ENCODE measurements at places on chromosomes 3 and 15.

DNA sequence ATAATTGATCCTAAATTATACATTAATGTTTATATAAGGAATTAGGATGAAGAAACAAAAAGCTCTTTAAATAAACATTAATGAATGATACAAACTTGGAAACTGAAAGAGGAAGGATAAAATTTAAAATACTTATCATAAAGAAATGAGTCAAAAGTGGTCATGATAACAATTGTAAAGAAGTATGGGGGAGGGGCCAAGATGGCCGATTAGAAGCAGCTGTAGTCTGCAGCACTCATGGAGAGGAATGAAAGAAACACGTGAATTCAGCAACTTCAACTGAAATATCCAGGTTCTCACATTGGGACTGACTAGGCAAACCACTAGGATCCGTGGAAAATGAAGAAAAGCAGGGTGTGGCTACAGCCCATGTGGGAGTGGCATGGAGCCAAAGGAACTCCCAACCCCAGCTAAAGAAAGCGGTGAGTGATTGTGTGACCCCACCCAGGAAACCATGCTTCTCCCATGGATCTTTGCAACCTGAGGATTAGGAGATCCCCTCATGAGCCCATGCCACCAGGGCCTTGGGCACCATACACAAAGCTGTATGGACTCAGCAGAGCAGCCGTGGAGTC lies 13.1 kb upstream of the CP start:
- DNase-seq = peak; percentile 18

GRCh38 chr15:63948971-63949370 lies 97.3 kb downstream of the DAPK2 start:
- DNase-seq = no peak

DNA sequence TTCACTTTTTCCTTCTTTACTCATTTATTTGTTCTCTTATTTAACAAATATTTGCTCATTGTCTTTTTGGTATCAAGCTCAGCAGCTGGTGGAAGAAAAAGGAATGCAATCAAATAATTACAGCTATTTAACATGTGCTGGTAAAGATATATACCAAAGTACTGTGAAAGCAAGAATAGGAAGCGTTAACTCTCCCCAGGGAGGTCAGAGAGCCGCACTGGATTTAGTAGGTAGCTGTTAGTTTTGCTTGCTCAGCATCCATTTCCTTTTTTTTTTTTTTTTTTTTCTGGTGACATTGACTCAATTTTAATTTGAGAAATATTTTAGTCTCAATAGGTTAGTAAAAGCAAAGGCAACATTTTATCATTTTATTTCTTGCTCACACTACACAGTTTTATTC lies 308.5 kb upstream of the MDFIC2 start:
- DNase-seq = no peak

DNA sequence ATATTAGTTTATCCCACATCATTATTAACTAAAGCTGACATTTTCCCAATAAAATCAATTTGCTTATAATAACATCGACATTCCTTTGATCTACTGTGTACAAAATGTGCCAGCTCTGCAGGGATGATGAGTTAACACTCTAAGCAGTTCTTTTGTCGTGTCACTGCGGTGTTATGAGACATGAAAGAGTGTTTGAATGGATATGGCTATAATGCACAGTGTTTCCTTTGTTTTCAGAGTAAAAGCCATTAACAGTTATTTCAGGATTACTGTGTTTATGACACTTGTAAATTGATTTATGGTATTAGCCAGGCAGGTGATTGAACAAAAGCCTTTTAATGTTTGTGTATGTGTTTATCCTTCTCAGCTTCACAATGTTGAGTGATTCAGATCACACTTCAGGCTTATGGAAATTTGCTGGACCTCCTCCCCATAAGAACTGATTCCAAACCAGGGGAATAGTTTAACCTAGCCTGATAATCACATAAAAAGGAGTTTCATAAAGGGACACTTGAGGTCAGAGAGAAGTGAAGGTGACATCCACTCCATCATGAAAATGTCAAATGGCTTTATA lies 115.7 kb downstream of the CHL1 start:
- DNase-seq = no peak

DNA sequence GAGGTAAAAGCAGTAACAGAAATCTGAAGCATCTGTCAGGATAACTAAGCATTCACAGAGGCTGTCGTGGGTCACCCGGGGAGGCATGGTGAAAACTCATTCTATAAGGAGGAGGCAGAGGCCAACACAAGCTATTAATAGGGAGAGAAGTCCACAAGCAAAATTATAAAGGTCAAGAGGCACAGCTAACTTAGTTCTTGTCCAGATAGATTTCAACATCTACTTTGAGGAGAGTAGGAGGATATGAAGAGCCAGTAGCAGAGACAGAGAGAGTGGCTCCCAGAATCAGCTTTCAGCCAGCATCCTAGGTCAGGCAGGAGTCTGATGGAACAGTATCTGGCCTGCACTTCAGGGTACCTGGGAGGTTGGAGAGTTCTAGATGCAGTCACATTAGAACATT lies 95.3 kb downstream of the STAC start:
- DNase-seq = no peak

DNA sequence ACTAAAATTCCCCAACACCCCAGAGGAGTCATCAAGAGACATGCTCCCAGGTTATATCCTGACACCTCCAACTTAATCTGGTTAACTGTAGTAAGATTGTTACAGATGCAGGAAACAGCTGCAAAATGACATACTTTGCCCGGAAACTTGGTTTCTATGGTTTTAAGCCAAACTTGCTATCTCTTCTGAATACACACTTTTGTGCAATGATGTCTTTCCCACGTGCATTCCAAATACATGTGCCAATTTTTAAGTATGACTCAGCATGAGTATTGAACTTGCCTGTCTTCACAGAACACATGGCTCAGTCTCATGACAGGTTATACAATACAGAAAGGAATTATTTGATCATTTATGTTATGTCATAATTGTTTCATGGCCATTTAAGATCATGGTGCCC lies 207.0 kb upstream of the DCBLD2 start:
- DNase-seq = no peak

- DNase-seq = no peak
Observed at GRCh38 chr3:190912736-190913135, 50.2 kb upstream of the GMNC start.

DNA sequence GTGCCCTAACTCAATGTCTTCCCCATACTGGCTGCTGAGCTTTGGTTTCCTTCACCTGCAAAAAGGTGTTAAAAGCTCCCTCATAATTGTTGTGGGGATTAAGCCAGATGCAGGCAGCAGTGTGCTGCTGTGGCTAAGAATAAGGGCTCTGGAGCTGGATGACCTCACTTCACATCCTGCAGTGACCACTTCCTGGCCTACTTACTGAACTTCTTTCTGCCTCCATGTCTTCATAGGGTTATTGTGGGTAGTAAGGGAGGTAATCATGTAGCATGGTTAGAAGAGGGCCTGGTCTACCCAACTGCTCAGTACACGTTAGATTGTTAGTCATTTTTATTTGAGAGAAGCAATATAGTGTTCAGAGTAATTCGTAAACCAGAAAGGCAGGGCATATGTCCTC lies 18.4 kb downstream of the GYG1 start:
- DNase-seq = no peak

GRCh38 chr15:37220949-37221670 lies 120.8 kb upstream of the MEIS2 start:
- no peak for DNase-seq

DNA sequence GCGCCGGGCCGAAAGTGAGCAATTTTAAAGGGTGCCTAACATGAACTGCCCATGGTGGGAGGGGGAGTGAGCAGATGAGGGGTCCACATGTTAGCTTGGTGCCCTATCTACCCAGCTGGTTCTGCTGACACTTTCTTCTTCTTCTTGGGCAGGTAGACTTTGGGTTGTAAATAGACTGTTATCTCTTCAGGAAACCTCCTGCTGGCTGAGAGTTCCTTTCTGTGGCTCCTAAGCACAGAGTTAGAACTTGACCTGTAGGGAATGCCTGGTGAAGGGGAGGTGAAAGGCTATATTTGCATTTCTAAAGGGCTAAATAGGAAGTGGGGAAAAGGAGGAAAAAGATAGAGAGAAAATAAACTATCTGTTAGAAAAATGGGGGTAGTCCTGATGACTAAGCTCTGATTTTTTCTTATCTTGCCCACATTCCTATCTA lies 521.4 kb upstream of the TGFBR2 start:
- DNase-seq = peak; percentile 10

DNA sequence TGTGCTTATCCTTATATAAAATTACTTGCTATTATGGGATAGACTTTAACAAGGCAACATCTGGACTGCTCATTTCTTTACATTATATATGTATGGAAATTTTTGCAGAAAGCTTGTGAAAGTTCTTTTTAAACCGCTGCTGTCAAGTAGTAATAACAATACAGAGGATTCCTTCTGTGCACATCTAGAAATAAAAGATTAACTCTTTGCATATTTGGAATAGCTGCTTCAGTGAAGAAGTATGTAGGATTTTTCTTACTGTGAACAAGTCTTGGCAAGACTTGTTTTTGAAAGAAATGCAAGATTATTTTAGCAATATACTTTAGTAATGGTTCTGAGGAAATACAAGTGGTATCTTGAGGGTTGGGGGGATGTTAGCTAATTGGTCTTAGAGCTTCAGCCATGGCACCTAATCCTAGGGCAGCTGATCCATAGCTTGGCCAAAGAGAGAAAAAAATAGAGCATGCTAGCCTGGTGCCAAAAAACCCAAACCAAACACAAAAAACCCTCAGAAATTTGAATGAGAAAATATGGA lies 4.3 kb downstream of the PRKCI start:
- peak; percentile 32 for DNase-seq

GRCh38 chr15:61835029-61835428 lies 225.2 kb downstream of the VPS13C start:
- no peak for DNase-seq

DNA sequence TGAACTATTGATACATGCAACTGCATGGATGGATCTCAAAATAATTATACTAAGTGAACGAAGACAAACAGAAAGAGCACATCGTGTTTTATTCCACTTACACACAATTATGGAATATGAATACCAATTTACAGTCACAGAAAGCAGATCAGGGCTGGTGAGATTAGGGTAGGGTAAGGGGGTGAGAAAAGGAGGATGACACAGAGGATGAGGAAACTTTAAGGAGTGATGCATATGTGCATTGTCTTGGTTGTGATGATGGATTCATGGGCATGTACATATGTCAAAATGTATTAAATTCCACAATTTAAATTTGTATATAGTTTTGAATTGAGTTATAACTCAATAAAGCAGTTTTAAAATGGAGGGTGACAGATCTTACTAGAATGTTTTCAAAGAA lies 548.9 kb downstream of the PYDC2 start:
- DNase-seq = no peak

DNA sequence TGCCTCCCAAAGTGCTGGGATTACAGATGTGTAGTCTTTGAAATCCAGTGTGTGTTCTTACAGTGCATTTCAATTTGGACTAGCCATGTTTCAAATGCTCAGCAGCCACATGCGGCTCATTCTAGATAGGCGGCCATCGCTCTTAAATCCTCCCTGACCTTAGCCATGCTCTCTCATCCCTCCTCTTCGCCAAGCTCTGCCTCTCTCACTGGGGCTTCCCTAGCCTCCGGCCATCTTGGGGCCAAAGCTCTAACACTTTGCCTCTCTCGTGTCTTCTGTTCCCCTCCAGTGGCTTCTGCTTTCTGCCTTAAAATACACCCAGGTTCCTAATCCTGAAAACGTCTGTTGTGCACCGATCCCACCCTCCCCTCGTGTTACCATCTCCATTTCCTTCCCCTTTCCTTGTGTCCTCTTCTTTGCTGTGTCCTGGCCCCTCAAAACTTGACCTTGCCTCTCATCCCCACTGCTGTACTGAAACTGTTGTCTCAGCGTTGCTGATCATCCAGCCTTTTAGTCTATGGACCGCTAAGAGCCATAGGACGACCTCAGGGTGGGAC lies 1.4 kb upstream of the GHRL start:
- no peak for DNase-seq

GRCh38 chr3:145820170-145820569 lies 340.8 kb downstream of the PLOD2 start:
- DNase-seq = no peak

DNA sequence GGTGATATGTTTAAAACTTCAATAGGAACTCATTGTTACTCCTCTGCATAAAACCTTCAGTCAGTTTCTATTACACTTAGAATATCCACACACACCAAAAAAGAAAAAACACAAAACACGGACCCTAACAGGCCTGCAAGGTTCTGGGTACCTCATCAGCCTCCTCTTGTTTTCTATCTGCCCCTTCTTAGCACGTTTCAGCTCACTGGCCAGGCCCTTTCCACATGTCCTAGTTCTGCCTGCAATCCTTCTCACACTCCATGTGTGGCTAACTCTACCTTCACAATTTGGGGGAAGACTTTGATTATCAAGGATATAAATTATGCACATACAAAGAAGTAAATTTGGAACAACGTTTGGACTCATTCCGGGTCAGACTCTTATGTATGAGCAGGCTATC lies 376.3 kb downstream of the LSAMP start:
- DNase-seq = no peak

DNA sequence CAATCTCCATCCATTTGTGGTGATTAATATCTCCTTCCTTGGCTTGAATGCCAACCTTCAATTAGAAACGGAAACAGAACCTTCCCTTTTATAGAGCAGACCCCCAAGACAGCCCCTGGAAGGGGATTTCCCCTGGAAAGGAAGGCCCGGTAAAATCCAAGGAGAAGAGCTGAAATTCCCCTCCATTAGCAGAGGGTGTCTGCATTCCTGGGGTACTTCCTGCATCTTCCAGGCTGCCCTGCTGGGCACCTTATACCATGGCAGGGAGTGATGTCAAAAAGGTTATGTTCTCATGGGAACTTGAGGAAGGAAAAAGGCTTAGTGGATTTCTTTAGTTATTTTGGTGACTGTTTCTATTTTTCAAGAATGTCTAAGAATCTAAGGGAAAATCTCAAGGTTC lies 116.7 kb upstream of the NEO1 start:
- DNase-seq = no peak

- no peak for DNase-seq
Observed at GRCh38 chr3:83941990-83942745, 1016.6 kb upstream of the CADM2 start.

GRCh38 chr3:16069149-16069922 lies 105.1 kb upstream of the GALNT15 start:
- peak; percentile 90 for DNase-seq

- no peak for DNase-seq
Observed at GRCh38 chr3:196149831-196150301, 61.3 kb downstream of the ZDHHC19 start.

- peak; percentile 58 for DNase-seq
Observed at GRCh38 chr3:56042326-56042951, 425.8 kb downstream of the ERC2 start.

DNA sequence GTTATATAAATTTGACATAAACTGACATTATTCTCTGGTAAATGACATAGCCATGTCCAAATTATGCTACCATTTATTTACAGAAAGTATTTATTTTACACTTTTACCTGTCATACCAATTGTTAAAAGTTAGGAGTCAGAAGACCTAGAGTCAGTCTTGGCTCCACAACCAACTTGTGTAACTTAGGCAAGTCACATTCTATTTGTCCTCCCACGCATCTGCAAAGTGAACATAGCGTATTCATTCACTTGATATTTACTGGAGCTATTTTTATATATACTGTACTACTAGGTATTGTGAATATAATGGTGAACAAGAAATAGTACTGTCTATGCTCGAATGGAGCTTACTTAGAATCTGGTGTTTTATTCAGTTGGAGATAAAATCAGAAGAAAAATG lies 78.7 kb downstream of the ZNF280D start:
- DNase-seq = peak; percentile 6

Measured in cardiac muscle cell (in vitro differentiated cells and primary cell).